ENCODE measurements at places on chromosomes 1 and 21.

DNA sequence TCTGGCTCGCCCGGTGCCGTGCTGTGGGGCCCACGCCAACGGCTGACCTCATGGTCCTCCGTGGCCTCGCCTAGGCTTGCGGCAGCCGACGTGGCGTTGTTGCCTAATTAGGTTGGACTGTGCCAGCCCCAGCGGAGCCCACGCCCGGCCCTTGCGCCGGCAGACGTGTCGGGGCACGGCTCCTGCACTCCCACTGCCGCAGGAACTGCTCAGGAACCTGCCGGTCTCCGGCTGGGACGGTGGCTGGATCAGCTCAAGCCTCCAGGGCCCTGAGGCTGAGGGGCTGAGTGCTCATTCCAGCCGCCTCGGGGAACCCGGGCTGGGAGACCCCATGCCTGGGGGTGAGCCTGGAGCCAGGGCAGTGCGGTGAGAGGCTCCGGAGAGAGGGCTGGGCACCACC is 16.1 kb upstream of the PEX10 start:
- DNase-seq = no peak

DNA sequence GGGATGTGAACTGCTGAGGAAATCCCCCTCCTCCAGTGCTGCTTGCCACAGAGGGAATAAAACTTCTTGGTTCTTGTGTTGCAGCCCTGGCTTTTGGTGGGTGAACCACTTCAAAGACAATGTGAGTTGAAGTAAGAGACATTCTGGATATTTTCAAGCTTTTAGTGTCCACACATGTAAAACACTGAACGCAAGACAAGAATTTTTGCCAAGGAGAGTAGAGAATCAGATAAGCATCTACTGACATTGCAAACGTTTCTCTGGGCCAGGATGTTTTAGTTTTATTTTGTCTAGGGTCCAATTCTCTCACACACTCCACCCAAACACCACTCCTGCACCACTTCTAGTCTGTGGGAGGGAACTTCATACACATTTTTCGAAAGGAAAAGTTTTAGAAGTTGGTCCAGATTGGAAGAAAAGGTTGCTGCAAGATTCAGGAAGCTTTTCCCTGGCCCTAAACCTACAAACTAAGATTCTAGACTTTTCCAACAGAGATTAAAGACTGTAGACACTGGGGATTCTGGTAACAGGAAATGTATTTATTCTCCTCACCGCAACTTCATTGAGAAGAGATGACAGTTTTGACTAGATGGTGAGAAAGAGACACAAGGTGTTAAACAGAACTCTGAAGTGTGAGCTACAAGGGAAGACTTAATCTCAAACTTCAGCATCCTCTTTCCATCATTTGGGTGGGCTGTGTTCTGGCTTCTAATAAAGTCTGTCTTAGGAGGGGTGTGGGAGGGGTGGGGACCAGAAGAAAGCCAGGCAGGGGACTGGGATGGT is 16.1 kb downstream of the FASLG start:
- DNase-seq = no peak

GRCh38 chr1:214939180-214939579 is 143.4 kb upstream of the KCNK2 start:
- no peak for DNase-seq

GRCh38 chr1:248243204-248243603 is 12.0 kb downstream of the OR2M4 start:
- DNase-seq = no peak
